NCI-H2107 (cell line): ENCODE measurements at places on chromosomes 5 and 9.

DNA sequence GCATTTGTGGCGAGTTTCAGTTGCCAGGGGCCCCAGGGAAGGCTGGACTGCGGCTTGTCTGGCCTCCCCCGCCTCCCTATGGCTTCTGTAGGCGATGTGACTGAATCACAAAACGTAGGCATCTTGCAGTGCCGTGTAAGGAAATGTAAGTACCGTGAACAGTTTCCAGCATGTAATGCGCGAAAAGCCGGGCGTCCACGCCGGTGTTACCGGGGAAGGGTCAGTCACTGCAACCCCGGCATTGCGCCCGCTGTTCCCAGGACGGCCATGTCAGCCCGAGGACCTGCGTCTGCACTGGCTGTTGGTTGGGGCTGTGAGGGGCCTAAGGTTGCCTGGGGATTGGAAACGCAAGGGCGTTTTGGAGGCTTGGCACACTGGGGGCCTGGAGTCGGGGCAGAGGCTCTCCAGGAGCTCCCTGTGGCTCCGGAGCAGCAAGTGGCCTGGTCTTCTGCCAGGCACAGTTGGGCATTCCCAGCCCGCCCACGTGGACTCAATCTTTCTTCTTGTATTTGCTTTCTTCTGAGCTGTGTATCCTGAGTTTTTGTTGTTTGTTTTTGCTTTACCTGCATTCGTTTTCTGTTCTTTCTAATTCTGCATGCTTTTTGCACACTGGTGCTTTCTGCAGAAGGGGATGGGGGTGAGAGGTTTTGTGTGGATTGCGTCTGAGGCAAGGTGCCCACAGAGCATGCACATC is 36.9 kb upstream of the PLEKHG4B start:
- no peak for DNase-seq

DNA sequence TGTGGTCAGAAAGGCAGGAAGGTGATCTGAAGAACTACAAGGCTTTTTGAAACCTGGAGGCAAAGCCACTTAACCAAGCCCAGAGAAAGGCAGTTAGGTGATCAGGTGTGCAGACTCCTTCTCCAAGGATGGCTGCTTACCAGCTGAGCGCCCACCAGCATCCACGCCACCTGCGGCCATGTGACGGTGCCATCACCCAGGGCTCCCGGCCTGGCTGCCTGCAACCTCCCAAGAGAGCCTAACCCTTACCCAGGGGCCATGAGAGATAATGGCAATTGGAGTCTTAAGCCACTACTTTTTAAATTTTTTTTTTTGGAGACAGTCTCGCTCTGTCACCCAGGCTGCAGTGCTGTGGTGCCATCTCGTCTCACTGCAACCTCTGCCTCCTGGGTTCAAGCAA is 33.1 kb upstream of the PHYKPL start:
- DNase-seq = no peak

DNA sequence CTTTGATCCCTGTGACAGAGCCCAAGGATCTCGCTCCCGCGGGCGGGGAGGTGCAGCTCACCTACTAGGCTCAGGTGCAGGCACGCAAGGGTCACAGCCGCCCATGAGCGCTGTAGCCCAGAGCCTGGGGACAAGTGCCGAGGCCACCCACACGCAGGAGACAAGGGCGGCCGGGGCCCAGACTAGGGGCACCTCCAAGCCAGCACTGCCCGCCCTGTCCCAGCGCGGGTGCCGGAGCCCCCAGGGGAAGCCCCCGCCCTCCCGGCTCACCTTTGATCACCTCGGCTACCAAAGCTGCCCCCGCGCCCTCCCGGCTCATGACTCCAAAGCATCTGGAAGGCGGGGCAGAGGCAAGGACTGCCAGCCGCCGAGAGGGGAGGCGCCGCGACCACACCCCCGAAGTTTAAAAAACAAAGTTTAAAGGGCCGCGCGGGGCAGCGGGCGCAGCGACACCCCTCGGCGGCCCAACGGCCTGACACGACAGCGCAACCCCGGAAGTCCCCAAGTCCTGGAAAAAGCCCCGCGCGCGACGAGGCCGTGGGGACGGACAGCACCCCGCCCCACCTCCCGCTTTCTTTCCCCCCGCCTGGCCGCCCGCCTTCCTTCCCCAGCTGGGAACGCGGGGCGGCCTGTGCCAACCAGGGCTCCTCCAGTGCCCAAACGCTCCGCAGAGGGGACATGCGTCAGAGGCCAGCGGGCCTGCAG is 53.0 kb downstream of the CDC14B start:
- DNase-seq = no peak

DNA sequence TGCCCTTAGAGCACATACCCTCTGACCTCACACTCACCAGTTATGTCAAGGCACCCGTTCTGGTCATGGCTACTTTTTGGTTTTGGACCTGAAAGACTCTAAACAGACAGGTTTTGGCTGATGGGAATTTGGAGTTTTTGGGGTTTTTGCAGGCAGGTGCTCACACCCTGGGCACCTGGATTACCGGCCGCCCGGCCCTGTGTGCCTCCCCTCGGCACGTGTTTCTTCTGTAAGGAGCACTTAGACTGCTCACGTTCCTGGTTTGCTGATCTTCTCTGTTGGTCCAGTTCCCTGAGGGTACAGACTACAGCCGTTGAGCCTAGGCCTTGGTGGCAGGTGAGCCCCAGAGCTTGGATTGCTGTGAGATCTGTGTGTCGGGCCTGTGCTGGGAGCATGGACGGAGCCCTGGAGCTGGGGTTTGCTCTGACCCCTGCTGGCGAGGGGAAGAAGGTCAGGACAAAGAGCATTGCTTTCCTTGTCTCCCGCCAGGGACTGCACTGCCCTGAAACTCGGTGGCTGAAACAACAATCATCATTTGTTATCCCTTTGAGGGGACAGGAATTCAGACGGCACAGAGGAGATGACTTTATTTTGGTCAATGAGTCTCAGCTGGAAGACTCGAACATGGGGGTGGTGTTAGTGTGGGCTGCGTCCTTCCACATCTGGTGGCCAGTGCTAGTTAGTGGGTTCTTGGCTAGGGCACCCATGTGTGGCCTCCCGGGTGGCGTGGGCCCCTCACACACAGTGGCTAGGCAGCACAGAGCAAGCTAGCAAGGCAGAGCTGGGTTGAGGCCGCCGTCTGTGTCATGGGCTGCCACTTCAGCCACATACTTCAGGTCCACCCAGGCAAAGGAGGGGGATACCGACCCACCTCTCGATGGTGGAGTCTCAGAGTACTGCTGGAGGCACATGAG is 76.4 kb downstream of the EHMT1 start:
- DNase-seq = no peak

DNA sequence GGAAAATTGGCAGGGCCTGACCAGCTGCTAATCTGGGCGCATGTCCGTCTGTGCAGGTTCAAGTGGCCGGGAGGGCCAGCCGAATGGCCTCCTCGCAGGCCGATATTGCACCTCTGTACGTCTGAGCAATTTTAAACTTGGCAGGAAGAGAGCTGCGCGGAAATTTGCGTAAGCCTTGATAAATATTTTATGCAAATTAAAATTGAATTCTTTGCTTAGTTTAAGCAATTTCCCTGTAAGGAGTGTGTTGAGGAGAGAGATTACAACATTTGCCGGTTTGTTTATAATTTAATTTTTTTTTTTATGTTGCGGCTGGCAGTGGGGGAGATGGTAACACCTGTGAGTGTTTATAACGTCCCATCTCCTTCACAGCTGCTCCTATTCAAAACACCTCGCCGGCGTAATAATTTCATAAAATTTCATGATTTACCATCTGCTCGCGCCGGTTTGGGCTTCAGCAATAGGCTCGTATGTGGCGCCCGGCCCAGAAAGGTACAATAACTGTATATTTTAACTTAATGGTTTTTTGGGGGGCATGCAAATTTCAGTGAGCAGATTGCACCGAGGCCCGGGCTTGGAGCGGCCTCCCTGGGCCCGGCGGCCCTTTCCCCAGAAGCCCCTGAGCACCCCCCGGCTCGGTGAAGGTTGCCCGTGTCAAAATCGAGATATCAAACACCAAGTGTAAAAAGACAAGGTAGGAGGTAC is 269.4 kb upstream of the MVB12B start:
- no peak for DNase-seq

- no peak for DNase-seq
These were observed at the start of gene AFAP1L1 for GRCh38 chr5:149271716-149272563. TSS of gene AFAP1L1 (plus strand) at chr5:149271859. CDS start at chr5:149271969, 110 bp downstream.

GRCh38 chr5:159091065-159091464 is 8.7 kb downstream of the EBF1 start:
- DNase-seq = no peak

DNA sequence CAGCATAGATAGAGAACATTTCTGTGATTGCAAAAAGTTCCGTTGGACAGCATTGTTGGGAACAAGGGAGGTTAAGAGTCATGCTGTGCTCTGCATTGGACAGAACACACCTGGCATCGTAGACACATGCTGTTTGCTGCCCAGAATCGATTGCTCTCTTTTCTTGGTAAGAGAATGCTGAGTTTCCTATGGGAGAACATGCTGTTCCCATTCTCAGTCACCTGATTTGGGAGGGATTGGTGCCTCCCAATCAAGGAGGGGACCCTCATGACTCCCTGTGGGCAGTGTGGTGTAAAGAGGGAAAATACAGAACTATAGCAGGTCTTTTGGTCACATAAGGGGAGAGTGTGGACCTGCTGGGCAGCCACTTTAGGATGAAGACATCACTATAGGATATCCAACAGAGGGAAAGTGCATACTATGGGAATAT is 555.4 kb upstream of the CLINT1 start:
- DNase-seq = no peak

- no peak for DNase-seq
These were observed 35.2 kb upstream of the PITX1 start for GRCh38 chr5:135069016-135069770.

DNA sequence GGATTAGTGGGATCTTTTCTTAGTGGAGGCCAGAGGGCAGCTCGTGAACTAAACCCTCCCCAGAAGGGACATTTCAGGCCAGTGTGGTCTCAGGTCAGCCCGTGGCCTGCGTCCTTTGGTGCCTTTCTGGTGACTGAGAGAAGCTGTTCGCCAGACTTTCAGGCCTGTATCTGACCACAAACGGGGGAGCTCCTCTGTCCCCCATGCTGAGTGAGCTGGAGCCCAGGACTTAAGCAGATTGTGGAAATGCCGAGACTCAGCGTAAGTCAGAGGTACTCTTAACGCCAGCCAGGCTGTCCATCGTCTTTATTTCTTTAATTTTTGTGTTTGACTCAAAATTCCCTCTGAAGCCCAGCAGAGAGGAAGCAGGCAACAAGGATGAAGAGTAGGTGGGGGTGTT is 54.8 kb upstream of the NCS1 start:
- no peak for DNase-seq

GRCh38 chr5:107285772-107286171 is 385.0 kb downstream of the EFNA5 start:
- DNase-seq = no peak

GRCh38 chr5:761854-762710 is 22.4 kb downstream of the ZDHHC11B start:
- no peak for DNase-seq

- no peak for DNase-seq
These were observed 34.4 kb upstream of the PIK3R1 start for GRCh38 chr5:68181039-68181599.

GRCh38 chr9:97510797-97511654 is 9.6 kb downstream of the TMOD1 start:
- DNase-seq = no peak

- DNase-seq = no peak
These were observed 232.3 kb downstream of the TLR4 start for GRCh38 chr9:117936185-117937130.

DNA sequence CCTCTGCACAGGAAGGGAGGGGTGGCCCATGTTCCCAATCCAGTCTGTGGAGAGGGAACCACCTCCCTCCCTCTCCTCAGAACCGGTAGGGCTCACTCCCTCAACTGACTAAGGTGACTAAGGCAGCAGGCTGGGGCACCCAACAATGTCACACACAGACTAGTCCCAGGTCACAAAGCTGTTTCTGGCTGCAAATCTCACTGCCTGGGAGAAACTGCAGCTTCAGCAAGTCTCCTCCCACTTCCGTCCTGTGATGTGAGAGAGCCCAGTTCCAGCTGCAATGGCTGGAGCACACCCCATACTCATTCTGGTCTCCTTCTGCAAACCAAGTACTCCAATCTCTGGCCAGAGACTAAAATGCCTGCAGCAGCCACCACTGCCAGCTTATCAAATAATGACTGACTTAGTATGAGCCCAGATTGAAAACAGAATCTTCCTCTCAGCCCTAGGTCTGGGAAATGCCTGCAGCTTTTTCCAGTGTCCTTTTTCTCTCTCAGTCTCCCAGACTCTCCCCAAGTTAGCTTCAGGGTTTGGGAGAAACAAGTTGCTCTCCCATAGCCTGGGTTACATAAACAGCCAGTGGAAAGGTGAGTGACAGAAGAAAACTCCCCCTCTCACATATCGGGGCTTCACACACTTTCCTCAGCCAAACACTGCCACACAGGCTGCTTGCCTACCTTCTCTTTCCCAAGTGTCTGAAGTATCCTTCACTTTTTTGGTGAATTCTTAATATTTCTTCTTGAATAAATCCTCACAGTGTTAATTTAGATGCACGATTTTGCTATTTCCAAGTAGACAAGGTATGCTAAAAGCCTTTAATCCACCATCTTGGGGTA is 247.4 kb upstream of the RASA1 start:
- DNase-seq = no peak

DNA sequence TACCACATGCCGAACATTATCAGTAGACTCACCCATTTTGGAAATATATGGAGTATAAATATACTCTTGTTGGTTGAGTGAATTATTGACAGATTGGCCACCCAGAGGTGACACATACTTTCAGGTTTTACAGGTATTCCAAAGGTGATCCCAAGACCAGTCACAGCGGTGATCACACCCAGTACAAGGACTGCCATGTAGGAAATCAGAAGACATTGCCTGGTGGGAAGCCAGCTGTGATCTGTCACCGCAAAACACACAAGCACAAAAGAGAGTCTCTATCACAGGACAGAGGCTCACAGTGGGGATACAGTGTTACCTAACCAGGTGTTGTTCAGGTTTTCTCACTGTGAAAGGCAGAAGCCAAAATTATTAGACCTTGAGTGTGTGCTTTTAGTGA is 15.8 kb downstream of the BTF3 start:
- DNase-seq = no peak

DNA sequence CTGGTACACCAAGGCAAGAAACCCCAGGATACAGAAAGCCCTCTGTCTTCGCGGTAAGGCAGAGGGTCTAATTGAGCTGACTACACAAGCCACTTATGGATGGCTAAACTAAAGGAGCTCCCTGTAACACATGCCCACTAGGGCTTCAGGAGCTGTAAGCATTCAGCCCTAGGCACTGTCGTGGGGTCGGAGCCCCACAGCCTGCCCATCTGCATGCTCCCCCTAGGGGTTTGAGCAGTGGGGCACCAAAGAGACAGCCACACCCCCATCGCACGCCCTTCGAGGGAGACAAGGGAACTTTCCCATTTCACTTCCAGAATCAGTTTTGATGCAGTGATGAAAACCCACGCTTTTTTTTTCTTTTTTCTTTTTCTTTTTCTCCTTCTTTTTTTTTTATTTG is 11.0 kb upstream of the MTMR12 start:
- no peak for DNase-seq

DNA sequence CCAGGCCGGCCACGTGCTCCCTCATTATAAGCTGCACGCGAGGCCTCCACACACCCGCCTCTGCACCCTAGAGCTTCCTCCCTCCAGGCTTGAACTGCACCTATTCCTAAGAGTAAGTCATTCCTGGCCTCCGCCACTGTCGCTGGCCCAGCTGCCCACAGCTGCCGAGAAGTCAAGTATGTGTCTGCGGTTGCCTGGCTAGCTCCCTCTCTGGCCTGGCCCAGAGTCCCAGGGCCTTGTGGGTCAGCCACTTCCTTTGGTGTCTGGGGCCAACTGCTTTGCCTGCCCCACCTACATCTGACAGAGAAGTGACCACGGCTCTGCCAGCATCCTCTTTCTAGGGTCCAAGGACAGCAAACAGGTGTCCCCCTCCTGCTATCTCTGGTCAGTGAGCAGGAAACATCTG is 18.3 kb downstream of the ABO start:
- no peak for DNase-seq
